ENCODE measurements at places on chromosomes 11 and 22. TPM values are rescaled to one million over a fixed set of nuclear protein-coding genes. Genes with fewer than 3 reads are reported as not detected.

The DEUP1 gene
- not detected for total RNA-seq

GRCh38 chr11:6995703-6996102 is 24.4 kb downstream of the ZNF214 start:
- no peak for DNase-seq
- no peak overlapping the region for H3K27ac ChIP-seq
- H3K4me3 ChIP-seq: no peak overlapping the region
- no peaks in the 10 kb centered on the region for H3K36me3 ChIP-seq

The OR8B8 gene
- total RNA-seq: not detected

GRCh38 chr22:32904044-32904443 is 102.5 kb downstream of the TIMP3 start:
- H3K27ac ChIP-seq: no peak overlapping the region
- no peaks in the 10 kb centered on the region for H3K36me3 ChIP-seq
- H3K27me3 ChIP-seq: no peaks in the 10 kb centered on the region

Measured in psoas muscle (tissue), 8 donors.